ENCODE measurements at places on chromosomes 16 and 17.

DNA sequence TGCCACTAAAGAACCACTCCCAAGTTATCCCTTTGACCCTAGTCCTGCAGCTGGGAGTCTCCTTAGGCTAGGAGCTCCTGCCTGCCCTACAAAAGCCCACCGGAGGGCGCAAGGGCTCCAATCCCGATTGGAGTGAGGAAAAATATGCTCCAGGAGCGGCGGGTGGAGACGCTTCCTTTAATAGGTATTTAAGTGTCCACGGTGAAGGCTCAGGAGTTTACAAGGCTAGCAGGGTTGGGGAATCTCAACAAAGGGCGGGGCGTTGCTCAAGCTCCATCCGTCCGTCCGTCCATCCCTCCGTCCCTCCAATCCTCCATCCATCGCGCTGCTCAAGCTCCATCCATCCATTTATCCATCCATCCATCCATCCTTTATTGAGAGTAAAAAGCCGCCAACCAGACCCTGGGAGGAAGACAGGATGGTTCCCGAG lies 556 bp upstream of the SPNS1 start:
- peak; percentile 11 for DNase-seq

- no peak for DNase-seq
These were observed 72.6 kb downstream of the MGAT5B start for GRCh38 chr17:76940738-76941350.

- no peak for DNase-seq
These were observed 1.5 kb upstream of the SUMO2 start for GRCh38 chr17:75183999-75184884.

GRCh38 chr17:53100126-53100525 lies 722.6 kb upstream of the KIF2B start:
- DNase-seq: no peak

- DNase-seq: no peak
These were observed 264.7 kb downstream of the SOX9 start for GRCh38 chr17:72385475-72385874.

DNA sequence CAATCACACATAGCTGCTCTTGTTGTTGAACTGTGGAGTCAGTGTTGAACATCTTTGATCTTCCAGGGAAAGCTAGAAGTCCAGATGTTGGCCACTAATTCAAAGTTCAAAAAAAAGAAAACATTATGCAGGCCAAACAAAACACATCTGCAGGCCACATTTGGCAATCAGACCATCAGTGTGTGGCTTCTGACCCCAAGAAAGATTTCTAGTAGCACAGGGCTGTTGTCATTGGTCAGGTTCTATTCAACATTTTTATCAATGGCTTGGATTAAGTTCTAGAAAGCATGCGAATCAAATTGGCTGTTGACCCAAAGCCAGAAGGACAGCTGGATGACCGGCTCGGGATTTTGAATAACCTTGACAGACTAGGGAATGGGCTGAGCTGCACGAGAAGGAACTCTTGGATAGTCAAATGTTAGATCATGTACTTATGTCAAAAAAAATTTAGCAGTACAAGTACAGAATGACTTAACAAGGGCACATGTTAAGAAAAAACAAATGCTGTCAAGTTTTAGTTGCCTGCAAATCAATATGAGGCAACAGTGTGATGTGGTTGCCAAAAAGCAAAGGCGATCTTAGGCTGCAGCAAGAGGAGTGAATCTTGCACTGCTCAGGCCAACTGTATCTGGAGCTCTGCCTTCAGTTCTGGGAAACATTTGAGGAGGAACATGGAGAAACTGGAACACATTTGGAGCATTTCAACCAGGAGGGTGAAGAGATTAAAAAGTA lies 187.6 kb downstream of the RGS9 start:
- no peak for DNase-seq

DNA sequence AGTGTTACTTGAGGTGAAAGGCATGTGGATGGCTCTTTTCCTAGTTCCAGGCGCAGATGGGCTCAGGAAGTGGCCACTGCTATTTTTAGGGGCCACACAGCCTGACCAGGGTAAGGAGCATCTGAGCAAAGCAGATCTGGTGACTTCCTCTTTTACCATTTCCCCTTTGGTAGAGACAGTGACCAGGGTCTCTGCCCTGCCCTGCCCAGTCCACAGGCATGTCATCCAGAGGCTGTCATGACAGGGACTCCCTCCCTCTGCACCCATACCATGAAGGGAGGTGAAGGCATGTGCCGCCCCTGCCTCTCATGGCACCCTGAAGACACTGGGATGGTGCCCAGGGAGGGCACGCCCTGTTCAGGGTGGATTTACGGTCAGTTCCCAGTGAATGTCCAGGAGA lies 2.2 kb downstream of the PLA2G15 start:
- DNase-seq: no peak

GRCh38 chr17:71516149-71516548 lies 604.7 kb upstream of the SOX9 start:
- DNase-seq: no peak

- DNase-seq: no peak
These were observed 71.5 kb upstream of the KSR1 start for GRCh38 chr17:27384726-27385125.

DNA sequence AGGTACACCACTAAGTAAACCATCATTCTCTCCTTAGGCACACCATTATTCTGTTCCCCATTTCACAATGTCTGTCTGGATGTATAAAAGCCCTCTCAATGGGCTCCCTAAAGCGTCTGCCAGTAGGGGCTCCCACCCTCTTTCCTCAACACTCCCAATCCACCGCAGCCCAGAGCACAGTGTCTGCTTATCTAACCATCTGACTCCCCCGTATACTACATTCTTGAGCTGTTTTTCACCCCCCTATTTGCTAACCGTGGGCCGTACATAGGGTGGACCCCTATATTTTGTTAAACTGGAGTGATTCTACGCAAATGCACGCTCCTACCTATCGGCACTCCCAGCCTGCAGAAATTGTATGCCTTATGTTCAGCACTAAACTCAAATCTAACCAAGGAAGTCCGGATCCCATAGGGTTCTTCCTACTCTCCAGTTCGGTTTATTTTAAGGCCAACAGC lies 685 bp upstream of the PSMD3 start:
- DNase-seq: no peak

DNA sequence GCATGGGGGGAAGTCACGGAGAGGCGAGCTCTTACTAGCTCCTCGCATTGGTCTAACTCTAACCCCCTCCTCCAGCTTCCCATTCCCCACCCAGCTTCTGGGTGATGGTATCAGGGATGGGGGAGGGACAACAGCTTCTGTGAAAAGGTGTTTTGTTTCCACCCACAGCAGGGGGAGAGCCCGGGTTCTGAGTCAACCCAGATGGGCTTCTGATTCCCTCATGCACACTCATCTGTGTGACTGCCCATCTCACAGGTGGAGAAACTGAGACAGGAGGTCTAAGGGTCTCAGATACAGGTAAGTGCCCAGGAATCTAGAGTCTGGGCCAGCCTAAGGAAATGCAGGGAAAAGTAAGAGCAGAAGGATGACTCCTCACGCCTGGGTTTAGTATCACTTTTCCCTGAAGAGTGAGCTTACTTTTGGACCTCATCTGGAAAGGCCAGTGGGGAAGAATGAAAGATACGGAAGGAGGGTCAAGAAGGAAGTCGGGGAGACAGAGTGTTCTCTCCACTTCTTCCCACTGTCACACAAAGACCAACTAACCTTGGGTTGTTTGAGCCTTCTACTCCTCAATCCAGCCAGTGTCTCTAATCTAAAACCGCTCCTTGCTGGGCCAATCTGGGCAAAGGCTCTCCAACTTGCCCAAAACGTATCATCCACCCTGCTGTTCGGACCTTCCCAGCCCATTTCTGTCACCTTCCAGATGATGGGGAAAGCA lies 3.1 kb upstream of the TLCD2 start:
- DNase-seq: no peak

GRCh38 chr16:4089811-4090301 lies 26.4 kb downstream of the ADCY9 start:
- DNase-seq: no peak

DNA sequence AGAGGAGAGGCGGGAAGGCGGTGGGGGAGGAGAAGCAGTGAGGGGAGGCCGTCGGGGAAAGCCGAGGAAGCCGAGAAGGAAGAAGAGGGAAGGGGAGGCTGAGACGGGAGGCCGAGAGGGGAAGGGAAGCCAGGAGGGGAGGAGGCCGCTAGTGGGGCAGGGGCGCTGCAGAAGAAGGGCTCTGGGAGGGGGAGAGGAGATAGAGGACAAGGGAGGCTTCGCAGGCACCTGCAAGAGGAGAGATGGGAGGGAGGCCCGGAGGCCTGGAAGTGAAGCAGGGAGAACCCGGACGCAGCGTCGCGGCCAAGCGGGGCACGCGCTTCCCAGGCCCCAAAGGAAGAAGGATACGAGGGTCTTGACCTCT lies 2.3 kb downstream of the C17orf58 start:
- DNase-seq: no peak

GRCh38 chr16:30456302-30456701 lies 10.6 kb upstream of the SEPHS2 start:
- DNase-seq: no peak

- no peak for DNase-seq
These were observed 450.3 kb downstream of the SHISA9 start for GRCh38 chr16:13351601-13352217.

GRCh38 chr17:38561416-38562214 lies 44.1 kb downstream of the SRCIN1 start:
- DNase-seq: no peak

GRCh38 chr16:84541999-84542817 lies 37.7 kb upstream of the MEAK7 start:
- no peak for DNase-seq

DNA sequence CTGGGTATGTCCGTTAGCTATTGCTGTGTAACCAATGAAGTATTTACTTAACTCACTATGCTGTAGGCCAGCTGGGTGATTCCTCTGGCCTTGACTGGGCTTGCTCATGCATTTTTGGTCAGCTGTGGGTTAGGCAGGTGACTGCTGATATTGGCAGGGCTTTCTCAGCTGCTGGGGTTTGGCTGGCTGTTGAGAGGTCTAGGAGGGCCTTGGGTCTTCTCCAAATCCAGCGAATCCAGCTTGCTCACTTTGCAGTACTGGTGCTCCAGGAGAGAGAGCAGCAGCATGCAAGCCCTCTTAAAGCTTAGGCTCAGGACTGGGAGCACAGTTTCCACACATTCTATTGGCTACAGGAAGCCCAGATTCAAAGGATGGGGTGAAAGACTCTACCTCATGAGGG lies 270.1 kb downstream of the PHKB start:
- peak; percentile 92 for DNase-seq

DNA sequence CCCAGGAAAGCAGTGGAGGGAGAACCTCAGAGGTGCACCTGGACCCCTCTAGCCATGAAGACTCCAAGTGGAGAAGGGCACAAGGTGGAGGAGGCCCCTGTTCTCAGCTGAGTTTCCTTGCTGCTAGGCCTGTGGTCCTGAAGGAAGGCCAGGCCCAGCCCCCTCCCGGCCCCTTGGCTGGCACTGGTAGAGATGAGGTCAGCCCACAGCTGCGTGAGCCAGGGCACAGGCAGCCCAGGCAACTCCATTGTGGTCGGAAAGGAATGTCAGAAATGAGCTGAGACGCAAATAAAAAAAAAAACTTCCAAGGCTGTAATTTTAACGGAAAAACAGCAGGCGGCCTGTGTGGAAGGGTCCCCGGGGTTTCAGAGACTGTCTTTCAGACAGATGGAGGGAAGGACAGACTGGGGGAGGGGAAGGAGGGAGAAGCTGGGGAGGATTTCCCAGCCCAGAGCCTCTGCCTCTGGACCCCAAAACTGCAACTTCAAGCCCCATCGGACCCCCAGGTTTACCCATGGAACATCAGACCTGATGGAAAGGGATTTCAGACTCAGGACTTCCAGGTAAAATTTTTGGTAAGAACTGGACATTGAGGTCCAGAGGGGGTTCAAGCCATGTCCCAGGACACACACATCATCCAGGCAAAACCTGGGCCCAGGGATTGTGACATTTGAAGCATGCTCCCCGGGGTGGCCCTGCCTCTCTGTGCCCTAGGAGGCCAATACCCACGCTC lies 25.6 kb upstream of the MRPS23 start:
- peak; percentile 92 for DNase-seq

- DNase-seq: no peak
These were observed 4.0 kb downstream of the MMD start for GRCh38 chr17:55417411-55418268.

- DNase-seq: no peak
These were observed 192.8 kb upstream of the CDH11 start for GRCh38 chr16:65314627-65315008.

DNA sequence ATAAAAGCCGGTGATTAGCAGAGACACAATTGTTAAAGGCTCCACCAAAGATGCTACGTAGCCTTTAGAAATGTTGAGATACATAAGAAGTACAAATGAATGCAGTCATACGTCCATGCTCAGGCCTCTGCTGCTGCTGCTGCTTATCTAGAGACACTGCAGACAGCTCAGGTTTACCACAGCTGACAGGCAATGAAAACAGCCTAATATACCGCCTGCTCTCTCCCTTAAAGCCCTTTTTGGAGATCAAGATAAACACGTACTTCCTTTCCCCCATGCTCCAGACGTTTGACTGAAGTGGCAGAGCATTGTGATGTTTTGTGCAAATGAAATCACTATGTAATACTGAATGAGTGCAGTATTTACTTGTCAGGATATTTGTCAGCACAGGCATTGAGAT lies 185.3 kb downstream of the AATF start:
- no peak for DNase-seq

GRCh38 chr17:32495359-32496231 lies 8.8 kb downstream of the CDK5R1 start:
- DNase-seq: no peak

GRCh38 chr17:38711792-38712571 lies 6.9 kb downstream of the MLLT6 start:
- no peak for DNase-seq

GRCh38 chr16:28098959-28099945 lies 35.7 kb upstream of the GSG1L start:
- DNase-seq: no peak

GRCh38 chr16:46620266-46621005 lies 743 bp downstream of the SHCBP1 start:
- no peak for DNase-seq

GRCh38 chr17:39016193-39017153 lies 49.3 kb upstream of the FBXO47 start:
- DNase-seq: no peak

Data from non-pigmented ciliary epithelial cell (primary cell).